COLO829 (cell line): ENCODE measurements at places on chromosomes 3 and 15.

GRCh38 chr3:182041668-182042291 lies 330.1 kb downstream of the SOX2 start:
- DNase-seq: no peak

GRCh38 chr15:77018796-77019505 lies 24.0 kb downstream of the PSTPIP1 start:
- no peak for DNase-seq

DNA sequence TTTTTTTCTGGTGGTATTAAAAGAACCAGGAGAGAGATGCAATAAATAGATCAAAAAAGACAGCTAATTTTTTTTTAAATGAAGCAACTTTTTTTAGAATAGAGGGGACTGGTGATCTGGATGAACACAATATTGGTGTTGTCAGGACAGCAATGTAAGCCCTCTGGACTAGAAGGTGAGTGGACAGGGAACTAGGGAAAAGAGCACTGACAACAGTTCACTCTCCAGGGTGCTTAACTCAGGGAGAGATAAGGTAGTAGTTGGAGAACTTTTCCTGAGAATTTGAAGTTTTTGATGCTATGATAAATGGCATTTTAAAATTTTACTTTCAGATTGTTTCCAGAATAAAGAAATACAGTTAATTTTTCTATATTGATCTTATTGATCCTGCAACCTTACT lies 158.3 kb upstream of the STAC start:
- no peak for DNase-seq

GRCh38 chr3:36843065-36844051 lies 79.0 kb upstream of the DCLK3 start:
- DNase-seq: peak; percentile 46

DNA sequence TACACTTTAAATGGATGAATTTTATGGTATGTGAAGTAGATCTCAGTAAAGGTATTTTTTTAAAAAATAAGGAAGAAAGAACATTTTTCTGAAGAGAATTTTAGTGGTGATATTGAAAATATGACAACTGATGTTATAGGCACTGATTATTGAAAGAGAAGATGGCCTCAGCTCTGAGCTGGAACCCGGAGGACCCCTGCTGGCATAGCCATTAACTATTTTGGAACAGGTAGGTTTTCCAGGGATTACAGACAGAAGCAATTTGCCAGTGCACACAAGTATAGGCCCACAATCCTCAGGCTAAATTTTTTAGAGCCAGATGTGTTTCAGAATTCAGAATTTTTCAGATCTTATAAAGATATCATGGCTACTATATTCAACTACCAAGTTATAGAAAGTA lies 315.9 kb upstream of the GPR149 start:
- DNase-seq: no peak

DNA sequence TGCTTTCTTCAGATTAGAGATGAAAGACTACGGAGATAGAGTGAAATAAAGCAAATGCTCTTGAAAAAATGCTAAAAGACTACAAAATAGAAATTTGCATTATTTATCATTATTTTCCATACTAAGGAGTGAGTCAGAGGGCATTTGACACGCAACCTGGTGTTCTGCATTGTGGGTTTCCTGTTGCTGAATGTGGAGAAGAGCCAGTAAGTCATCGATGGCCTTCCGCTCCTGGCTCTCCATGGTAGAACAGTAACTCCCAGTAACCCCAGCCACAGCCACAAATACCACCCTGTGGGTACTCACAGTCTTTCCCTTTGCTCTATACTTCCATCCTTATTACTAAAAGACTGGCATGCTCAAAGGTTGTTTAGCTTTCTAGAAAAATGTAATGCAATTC lies 61.5 kb downstream of the CGGBP1 start:
- DNase-seq: no peak
